ENCODE measurements at places on chromosomes 7 and 10.

DNA sequence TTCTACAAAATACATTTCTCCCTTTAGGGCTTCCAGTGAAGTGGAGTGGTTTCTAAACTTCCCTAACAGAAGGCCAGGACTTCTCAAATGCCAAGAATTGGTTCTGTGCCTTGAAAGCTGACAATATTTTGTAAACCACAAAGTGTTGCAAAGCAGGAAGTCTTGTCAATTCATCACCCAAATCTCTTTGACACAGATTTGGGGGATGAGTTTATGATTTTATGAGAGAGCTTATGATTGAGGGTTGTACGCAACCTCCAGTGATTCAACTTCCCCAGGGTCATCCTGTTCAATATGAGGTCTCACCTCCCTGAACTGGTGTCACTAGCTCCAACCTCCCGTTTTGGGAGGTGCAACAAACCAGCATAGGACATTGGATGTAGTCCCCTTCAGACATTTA is 83.7 kb downstream of the PRLHR start:
- DNase-seq = no peak

DNA sequence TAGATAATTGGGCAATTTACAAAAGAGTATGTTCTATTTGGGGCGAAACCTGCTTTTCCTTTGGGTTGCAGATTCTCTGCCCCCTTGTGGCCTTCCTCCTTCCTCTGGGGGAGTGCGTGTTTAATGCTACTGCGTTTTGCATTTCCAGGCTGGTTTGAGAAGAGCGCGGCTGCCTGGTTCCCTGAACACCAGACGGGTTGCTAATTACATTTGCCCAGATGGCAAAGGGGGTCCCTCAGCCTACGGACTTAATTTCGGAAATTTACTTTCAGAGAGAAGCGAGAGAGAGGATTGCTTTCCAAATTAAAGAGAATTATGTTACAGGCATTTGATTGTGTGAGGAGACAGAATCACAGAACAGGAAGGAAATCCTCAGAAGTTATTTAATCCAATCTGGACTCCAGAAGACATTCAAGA is 91.9 kb upstream of the JAZF1 start:
- peak; percentile 20 for DNase-seq

DNA sequence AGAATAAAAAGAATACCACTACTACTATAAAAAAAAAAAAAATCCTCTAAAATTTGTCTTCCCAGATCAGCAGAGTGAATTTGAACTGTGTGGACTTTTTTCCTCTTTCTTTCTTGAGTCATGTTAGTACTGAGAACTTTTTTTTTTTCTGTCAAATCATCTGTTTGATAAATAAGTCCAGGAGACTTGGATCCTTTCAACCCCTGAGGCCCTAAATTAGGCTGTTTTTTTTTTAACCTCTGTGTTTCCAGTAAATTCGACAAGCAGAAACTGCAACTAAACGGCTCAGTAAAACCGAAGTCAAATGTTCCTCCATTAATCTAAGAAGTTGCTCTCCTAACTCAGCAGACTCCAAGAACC is 2.7 kb downstream of the MAP3K8 start:
- no peak for DNase-seq

- no peak for DNase-seq
Measured at GRCh38 chr10:117972168-117972837, 74.4 kb downstream of the RAB11FIP2 start.

DNA sequence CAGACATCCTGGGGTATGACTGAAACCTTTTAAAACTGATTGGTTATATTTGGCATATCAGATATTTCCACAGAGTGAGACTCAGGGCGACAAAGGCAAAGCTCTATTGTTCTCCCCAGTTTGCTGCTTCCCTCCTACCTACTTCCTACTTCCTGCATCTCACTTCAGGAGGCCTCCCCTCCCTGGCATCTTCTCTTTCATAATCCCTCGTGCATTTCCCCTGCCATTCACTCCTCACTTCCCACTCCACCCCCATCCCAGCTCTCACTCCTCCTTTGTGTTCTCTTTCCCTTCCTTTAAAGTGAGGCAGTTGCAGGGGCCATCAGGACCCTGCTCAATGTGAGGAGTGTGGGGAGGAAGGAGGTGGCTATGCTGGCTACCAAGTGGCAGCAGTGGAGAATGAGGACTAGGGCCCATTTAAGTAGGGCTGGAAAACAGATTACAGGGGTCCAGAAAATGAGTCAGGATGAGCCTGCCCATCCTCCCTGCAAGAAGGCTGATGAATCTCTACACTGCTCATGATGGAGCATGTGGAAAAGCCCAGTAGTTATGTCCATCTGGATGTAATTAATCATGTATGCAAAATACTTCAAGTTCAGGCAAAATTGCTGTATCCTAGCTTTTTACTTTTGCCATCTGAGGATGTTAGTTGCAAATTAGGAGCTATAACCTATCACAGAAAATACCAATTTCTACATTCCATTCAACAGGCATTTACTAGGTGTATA is 311.8 kb upstream of the IMMP2L start:
- DNase-seq = no peak

DNA sequence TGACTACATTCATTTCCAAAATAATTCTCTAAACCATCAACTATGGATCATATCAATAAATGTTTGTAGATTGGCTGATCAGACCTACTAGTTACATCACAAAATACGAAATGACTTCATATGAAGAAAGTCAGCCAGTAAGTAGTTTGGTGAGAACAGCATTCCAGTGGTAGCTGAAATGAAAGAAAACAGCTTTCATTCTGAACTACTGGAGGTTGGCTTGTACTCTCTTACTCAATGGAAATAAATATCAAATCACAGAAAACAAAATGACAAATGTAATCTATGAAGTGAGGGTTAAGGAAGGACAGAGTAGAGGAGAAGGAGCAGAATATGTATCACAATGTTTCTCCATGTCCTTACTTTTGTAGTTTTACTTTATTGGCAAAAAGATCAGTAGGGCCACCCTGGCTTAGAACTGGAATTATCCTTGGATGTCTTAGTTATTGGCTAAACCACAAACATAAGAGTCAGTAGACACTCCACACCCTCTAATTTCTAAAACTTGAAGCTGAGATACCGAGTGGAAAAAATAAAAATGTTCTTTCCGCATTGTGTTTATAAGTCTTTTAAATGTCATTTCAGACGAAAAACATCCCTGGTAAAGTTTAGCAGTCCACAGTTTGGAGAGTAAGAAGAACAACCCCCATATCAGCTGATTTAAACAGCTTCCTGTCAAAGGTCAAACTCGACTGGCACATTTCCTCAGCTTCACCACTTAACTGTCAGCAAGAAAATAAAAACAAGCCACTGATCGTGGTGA is 74.0 kb upstream of the DGKI start:
- no peak for DNase-seq

GRCh38 chr7:55533050-55533728 is 39.1 kb downstream of the VOPP1 start:
- no peak for DNase-seq

- no peak for DNase-seq
Measured at GRCh38 chr7:155107126-155107525, 37.0 kb downstream of the HTR5A start.

GRCh38 chr10:3693022-3693697 is 91.8 kb downstream of the KLF6 start:
- no peak for DNase-seq

DNA sequence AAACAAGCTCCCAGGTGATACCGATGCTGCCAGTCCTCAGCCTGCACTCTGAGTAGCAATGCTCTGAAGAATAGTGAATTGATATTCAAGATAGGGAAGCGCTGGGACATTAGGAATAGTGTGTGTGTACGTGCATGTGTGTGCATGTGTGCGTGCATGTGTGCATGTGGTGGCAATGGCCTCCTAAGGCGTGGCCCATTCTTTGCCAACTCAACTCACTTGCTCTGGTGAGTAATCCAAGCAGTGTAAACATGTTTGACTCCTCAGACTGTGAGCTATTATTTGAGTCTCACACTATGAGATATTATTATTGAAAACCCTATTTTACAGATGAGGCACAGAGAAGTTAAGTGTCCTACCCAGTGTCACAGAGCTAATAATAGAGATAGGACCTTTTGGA is 186.6 kb downstream of the RAB11FIP2 start:
- no peak for DNase-seq

- no peak for DNase-seq
Measured at GRCh38 chr7:39304668-39305405, 261.4 kb upstream of the YAE1 start.

DNA sequence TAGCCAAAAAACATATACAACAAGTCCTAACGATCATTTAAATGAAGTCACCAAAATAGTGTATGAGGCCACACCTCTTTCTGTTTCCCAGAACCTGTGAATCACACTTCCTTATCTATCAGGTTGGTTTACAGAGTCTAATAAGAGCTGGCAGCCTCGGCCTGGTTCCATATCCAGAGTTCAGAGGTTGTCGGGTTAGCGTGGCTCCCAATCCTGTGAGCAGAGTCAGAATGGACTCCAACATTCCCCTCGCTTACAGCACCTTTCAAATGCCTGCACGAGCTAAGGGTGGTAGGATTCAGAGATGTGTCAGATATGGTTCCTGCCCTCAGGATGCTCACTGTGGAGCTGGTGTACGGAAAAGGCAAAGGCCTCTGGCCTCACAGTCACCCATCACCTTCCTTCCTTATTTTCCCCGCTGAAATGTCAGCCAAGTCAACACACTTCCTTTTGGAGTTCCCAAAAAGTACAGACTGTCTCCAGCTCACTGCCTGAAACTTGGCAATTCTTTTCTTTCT is 6.0 kb downstream of the IL15RA start:
- no peak for DNase-seq

DNA sequence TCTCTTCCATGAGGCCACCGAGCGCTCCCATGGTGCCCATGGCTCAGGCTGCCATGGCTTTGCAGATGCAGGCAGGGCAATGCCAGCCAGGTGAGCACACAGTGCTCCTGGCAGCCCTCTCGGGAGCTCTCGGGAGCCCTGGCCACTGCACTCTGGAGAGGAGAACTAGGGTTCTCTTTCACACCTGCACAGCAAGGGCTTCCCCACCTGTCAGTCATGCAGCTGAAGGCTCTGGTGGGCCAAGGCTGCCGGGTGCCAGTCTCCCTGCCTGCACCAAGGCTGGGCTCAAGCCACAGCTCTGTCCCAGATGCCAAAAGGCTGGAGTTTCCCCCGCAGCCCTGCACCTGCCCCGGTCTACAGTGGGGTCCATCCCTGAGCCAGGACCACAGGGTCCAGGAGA is 32.6 kb downstream of the NUDT1 start:
- DNase-seq = no peak

GRCh38 chr10:3914733-3915132 is 129.7 kb upstream of the KLF6 start:
- DNase-seq = no peak

GRCh38 chr7:68969571-68969970 is 628.7 kb upstream of the AUTS2 start:
- no peak for DNase-seq

GRCh38 chr7:17315974-17316373 is 17.5 kb downstream of the AHR start:
- DNase-seq = no peak

- no peak for DNase-seq
Measured at GRCh38 chr10:11881477-11882417, 58.6 kb downstream of the PROSER2 start.

- no peak for DNase-seq
Measured at GRCh38 chr7:68680235-68680872, 917.9 kb upstream of the AUTS2 start.

DNA sequence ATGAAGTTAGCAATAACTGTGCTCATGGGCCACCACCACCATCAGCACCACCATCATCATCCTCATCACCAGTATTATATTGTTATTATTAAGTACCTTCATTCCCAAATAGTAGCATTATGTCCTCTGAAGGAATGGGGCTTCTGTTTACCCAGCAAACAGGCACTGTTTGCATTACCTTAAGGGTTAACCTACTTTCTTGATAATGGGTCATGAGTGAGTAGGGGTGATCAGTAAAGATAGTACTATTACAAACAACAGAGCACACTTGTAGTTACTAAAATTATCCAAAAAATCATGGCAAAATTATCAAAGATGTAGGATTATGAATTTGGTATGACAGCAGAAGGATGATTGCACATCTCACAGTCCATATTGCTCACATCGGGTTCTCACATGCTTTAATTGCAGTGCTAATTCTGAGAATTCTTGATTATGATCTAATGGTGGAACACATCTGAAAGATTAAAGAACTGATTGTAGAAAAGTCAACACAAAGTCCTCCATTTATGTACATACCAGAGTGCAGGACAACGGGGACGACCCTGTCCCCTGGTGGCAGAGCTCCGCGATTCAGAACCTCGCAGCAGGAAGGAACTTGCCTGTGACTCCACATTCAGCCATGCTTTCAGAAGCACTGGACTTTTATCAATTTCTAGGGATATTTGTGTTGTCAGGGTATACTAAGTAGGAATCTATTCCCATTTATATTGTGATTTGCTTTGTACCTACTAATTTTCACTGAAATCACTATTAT is 31.0 kb downstream of the PDE1C start:
- no peak for DNase-seq

GRCh38 chr10:116720668-116721546 is 21.5 kb downstream of the HSPA12A start:
- no peak for DNase-seq

DNA sequence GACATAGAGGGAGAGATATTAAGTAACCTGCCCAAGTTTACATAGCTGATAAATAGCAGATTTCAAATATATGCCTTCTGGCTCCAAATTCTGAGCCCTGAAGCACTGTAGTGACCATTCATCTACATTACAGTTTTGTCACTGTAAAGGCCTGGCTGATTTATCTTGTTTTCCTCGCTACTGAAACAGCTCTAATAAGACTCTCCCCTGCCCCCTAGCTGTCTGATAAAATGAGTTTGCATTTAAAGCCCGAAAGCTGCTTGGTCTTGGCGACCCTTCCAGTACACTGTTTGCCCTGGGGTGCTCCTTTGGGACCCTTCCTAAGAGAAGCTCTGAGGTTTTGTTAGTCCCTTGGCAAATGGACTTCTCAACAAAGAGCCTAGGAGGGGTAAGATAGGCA is 59.7 kb upstream of the RAB11FIP2 start:
- no peak for DNase-seq

GRCh38 chr10:50536617-50537240 is 87.0 kb downstream of the SGMS1 start:
- no peak for DNase-seq
